ENCODE measurements at places on chromosomes 4 and X. TPM values are rescaled to one million over a fixed set of nuclear protein-coding genes. Genes with fewer than 3 reads are reported as not detected.

The DDX53 gene
- not detected for polyA plus RNA-seq

The SPATA4 gene
- polyA plus RNA-seq = not detected

The ABHD18 gene
- 1.8 TPM for polyA plus RNA-seq

The TBC1D19 gene
- 4.4 TPM for polyA plus RNA-seq

DNA sequence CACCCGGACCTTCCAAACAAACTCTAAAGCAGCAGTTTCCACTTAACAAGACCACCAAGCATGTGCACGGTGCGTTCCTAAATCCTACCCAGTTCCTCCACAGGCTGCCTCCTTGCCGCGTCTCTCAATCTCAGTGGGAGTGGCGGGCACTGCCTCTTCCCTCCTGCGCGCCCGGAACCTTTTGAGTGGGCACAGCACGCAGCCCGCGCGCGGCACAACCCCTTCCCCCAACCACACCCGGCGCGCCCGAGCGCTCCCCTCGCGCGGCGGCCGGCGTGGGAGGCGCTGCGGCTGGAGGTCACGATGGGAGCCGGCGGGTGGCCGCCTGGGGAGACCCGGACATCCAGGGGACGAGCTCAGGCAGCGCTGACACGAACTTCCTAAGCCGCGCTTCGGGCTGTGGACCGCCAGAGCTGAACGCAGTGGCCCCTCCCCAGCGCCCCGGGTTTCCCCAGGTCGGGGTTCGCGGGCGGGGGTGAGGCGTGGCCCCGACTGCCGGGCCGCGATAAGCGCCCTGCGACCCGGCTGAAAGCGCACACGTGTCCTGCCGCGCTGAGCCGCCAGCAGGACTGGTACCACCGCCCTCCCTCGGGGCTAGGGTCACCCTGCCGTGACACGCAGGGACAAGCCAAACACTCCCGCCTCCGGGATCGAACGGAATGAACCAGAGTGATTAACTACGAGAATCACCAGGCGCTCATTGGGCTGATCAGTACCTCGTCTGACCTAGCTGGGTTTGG is at the start of gene ABCG2:
Gene ABCG2 (minus strand): TSS at position 151 of the 740 bp plus-strand sequence. CDS start 18,644 bp downstream, outside the sequence.
- peak within 1 kb of the TSS; percentile 52 for H3K4me3 ChIP-seq
- H3K4me1 ChIP-seq = peaks cover 12% of the 10 kb centered on the region
- H3K36me3 ChIP-seq = no peaks in the 10 kb centered on the region

- H3K4me1 ChIP-seq = no peaks in the 10 kb centered on the region
- H3K36me3 ChIP-seq = no peaks in the 10 kb centered on the region
- H3K4me3 ChIP-seq = no peak overlapping the region
- H3K27ac ChIP-seq = no peak overlapping the region
- DNase-seq = no peak
- H3K27me3 ChIP-seq = no peaks in the 10 kb centered on the region
Measured at GRCh38 chr4:86264241-86264640, 95.6 kb downstream of the MAPK10 start.

DNA sequence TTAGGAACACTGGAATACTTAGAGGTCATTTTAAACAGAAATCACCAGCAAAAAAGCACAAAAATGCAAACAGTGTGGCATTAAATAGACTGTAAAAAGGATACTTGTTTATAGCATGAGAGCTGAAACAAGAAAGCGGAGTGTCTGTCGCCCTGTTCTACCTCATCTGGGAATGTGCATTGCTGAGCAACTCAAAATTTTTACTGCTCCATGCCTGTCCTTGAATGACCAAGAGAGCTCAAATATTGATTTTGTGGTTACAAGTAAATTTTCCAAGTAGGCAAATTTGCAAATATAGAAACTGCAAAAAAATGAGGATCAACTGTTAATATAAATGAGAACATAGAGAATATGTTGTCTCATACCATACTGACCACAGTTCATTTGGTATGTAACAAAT is 25.5 kb downstream of the AP1AR start:
- peaks cover 4% of the 10 kb centered on the region for H3K36me3 ChIP-seq
- no peaks in the 10 kb centered on the region for H3K4me1 ChIP-seq
- no peak overlapping the region for H3K4me3 ChIP-seq
- no peak overlapping the region for H3K27ac ChIP-seq
- no peak for DNase-seq

DNA sequence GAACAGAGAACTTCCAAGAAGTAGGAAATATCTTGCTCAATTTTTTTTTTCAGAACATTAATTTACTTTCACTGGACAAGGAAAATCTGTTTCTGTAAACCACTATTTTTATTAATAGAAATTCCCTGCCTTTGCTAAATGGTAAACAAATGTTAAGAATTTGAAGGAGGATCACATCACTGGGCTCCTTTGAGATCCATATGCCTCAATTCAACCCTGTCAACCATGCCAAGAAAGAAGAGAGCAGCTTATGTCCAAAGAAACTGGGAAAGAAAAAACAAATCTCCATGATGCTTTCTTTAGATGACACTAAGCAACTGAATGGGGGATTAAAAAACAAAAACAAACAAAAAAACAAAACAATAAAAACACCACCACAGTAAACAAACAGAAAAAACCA is 47.7 kb downstream of the LNX1 start:
- DNase-seq = no peak
- no peak overlapping the region for H3K27ac ChIP-seq
- no peaks in the 10 kb centered on the region for H3K36me3 ChIP-seq
- H3K4me1 ChIP-seq = peaks cover 32% of the 10 kb centered on the region
- no peak overlapping the region for H3K4me3 ChIP-seq
- H3K27me3 ChIP-seq = no peaks in the 10 kb centered on the region

DNA sequence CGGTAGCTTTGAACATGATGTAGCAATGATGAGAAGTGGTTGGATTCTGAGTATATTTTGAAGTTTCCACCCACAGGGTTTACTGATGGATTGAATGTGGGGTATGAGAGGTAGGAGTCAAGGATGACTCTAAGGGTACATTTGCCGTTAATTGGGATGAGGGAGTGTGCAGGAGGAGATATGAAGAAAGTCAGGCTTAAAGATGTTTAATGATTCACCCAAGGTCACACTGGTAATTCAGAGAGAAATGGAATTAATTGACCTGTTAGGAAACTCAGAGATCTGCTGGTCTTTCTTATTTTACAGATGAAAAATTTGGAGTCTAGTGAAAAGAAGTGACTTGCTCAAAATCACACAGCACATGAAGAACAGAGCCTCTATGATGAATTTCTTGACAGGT is 390.7 kb downstream of the GBA3 start:
- no peak overlapping the region for H3K4me3 ChIP-seq
- no peak for DNase-seq
- no peaks in the 10 kb centered on the region for H3K4me1 ChIP-seq
- H3K36me3 ChIP-seq = no peaks in the 10 kb centered on the region
- H3K27ac ChIP-seq = no peak overlapping the region

Data from endothelial cell of umbilical vein (primary cell).